T-helper 2 cell treated with Interferon-gamma antibody and Interleukin-4, amounts not matched to agents 5 μg/mL and 100 μg/mL, for 36 hours (primary cell): ENCODE measurements at places on chromosomes 11 and 22.
A peak's percentile ranks its signal among the peaks of the same experiment; 100 is the strongest.

GRCh38 chr11:123082977-123083376, 21.0 kb upstream of the HSPA8 start:
- DNase-seq: no peak

GRCh38 chr22:22576244-22576988, 17.4 kb upstream of the PRAME start:
- no peak for DNase-seq

GRCh38 chr22:31143038-31143437, 2.7 kb upstream of the PLA2G3 start:
- no peak for DNase-seq

DNA sequence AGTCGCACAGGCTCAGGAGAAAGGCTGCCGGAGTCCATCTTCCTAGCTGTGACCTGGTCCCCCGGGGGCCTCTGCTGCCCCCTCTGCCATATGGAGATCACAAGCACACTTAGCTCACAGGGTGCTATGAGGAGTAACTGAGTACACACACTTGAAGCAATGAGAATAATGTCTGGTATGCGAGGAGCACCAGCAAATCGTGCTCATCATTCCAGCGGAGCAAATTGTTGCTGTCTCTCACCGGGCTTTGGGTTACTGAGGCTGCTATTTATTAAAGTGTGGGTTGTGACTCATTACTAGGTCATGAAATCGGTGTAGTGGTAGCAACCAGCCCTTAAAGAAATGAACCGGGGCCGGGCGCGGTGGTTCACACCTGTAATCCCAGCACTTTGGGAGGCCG, 48.1 kb upstream of the EIF3D start:
- no peak for DNase-seq

DNA sequence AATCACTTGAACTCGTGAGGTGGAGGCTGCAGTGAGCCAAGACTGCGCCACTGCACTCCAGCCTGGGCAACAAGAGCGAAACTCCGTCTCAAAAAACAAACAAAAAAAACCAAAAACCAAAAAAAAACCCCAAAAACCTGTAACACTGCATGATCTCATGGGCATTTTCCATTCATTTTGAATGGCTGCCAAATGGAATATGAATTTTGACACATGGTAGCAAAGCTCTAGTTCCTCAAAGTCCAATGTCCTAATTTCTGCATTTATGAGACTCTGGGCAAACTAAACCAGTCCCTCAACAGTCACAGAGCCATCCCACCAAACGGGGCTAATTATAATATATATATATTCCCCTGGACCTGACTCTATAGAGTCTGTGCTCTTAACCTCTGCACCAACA, 61.8 kb downstream of the SGSM3 start:
- DNase-seq: no peak

DNA sequence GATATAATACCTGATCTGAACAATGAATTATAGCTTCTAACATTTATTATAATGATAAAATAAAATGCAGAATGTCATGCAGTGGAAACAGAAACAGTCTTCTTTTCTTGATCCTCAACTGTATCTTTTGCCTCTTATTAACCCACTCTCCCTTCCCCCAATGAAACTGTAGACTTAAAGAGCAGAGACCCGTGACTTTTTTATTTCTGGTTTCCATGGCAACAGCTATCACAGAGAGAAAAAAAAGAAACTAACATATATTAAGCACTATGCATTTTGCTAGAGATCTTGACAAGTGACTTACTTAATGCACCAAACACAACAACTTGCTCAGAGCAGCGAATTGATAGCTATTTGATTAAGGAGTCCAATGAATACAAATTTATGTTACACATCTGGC, 69.3 kb downstream of the RAB38 start:
- DNase-seq: no peak

DNA sequence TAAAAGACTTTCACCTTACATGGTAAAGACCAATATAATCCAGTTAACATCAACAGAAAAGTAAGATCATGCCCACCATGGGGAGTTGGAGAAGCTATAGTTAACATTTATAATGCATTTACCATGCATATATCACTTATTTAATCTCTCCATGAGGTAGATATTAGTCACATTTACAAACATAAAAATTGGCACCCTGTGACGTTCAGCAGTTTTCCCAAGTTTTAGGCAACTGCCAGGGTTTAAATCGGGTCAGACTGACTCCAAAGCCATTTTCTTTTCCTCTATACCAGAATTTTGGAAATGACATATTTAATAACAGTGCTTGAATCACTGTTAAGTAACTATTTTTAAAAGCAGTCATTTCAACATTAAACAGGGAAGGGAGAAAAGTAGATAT, 266.3 kb downstream of the DDX10 start:
- DNase-seq: no peak

- peak; percentile 94 for DNase-seq
These were observed at the start of gene CDPF1 for GRCh38 chr22:46250035-46250782. Gene CDPF1 (minus strand): TSS chr22:46250293. CDS start chr22:46248284, 2,009 bp downstream.

DNA sequence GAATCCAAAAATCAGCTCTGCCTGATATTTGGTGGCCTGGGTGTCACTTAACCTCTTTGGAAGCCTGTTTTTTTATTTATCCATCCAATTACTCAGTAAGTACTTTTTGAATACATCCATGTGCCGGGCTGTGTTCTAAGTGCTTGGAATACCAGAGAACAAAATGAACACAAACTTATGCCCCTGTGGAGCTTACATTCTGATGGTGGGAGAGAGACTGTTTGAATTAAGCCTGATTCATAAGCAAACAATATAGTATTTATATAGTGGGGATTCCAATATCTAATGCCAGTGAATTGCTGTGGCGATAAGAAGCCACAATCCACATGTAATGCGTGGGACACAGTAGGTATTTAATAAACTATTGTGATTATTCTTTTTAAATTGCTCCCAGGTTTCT, 19.4 kb downstream of the KCNJ5 start:
- DNase-seq: no peak

DNA sequence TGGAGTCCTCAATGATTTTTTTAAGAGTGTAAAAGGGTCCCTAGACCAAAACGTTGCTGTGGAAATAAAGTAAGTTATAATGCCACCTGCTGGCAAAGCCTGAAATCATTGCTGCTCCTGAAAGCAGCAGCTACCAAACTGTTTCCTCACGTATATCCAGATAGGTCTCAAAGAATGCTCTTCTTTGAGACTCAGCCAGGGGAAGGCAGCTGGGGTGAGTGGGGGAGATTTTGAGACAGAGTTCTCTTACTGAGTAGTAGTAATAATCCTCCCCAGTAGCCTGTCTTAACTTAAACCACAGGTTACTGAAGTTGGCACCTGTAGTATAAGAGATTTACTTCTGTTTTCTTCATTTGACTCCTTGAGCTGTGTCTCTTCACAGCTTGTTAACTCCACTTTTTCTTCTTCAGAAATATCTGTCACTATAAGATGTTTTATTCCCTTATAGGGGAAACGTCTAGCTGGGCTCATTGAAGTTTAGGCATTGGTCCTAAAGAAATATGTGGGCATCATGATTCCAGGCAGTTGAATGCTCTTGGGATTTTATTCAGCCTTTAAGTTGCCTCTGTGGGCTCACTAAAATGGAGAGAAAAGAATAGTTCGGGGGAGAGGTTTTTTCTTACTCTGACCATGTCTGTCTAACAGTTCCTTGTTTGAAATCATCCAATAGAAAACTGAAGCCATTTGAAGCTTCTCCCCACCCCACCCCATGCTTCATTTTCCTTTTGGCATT, 77.9 kb downstream of the BTBD10 start:
- DNase-seq: no peak

DNA sequence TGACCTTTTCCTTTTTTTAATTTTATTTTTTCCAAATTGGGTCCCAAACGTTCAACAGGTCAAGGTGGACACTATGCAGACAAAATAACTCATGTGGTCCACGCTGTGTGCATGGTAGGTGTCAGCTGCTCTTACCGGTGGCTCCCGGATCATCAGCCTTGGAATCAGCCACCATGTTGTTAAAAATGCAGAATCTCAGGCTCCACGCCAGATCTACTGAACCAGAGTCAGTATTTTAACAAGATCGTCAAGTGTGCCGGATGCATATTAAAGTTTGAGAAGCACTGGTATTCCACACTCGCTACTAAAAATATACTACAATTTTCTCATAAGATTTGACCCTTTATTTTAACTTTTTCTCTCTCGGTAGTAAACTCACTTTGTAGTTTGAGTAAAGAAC, 553 bp upstream of the LDLRAD3 start:
- no peak for DNase-seq

- DNase-seq: no peak
These were observed 453.9 kb upstream of the CCDC179 start for GRCh38 chr11:23314162-23314561.

GRCh38 chr11:2276280-2277007, 6.1 kb upstream of the ASCL2 start:
- DNase-seq: no peak

DNA sequence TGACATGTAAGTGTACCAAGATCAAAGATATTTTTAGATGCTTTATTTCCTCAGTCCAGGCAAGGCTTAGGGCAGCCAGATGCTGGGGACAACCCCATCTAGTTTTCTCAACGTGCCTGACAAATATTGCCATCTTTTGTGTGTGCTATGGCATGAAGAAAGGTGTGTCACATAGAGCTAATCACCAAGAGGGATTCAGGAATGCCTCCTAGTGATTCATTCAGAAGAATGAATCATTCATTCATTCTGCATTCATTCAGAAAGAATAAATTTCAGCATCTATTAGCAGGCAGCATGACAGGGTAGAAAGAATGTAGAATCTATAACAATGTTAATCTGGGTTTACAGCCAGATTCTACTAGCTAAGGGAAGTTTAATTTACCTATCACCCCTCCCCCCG, 75.4 kb upstream of the LRRC4C start:
- DNase-seq: no peak

DNA sequence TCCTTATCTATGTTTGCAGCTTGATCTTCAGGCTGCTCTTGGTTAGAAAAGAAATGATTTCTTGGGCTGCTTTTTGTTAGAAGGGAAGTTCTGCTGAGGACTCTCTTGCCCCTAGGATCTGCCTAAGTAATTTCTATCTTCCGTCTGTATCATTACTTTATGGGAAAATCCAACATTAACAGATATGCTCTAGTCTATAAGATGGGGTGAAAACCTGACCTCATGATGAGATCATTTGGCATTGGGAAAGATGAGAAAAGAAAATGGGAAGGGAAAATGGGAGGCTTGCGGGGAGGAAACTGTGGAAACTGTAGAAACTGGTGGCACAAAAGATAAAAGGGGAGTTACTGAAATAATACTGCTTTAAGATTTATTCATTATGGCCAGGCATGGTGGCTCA, 63.6 kb downstream of the FDX1 start:
- no peak for DNase-seq

DNA sequence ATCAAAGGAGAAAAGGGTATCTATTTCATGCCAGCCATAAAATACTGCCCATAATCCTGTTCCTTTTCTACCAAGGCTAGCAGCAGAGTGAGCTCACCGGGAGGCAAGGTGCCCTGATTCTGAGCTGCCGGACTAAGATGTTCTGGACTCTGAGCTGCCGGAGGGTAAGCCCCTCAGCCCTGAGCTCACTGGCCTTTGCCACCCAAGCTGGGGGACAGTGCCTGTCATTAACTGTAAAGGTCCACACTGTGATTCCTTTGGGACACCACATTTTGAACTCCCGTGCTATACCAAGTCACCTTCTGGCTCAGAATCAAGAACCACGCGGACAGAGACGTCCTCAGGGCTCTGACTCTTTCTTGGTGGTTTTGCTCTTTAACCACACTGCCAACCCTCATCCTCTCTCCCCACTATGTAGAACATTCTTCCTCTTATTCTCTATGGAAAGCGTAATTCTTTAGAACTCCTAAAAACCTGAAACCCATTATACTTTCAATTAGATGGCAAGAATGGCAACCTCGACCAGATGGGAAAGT, 88.4 kb upstream of the BID start:
- no peak for DNase-seq

GRCh38 chr22:37267135-37267587, 15.1 kb upstream of the CYTH4 start:
- peak; percentile 70 for DNase-seq

DNA sequence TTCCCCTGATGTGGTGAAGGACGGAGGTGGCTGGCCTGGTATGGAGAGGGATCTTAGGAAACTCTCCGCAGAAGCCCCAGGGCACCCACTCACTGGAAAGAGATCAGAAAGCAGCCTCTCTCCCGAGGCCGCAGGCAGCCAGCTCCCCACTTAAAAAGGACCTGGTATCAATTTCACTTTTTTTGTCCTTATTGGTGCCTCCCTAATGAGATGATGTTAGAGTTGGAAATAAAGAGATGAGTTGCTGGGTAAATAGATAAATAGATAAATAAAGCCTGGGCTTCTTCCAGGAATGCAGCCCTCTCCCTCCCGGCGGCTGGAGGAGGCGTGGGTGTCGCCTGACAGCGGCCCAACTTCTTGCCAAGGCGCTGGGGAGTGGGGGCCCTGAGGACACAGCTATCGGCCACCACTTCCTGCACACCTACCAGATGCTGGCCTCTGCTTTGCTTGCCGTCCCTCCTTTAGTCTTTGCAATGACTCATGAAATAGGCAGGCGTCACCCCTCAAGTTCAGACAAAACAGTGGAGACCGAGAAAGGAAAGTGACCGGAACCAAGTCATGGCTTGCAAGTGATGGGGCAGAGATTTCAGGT, 42.9 kb downstream of the LINC01488 start:
- DNase-seq: no peak

DNA sequence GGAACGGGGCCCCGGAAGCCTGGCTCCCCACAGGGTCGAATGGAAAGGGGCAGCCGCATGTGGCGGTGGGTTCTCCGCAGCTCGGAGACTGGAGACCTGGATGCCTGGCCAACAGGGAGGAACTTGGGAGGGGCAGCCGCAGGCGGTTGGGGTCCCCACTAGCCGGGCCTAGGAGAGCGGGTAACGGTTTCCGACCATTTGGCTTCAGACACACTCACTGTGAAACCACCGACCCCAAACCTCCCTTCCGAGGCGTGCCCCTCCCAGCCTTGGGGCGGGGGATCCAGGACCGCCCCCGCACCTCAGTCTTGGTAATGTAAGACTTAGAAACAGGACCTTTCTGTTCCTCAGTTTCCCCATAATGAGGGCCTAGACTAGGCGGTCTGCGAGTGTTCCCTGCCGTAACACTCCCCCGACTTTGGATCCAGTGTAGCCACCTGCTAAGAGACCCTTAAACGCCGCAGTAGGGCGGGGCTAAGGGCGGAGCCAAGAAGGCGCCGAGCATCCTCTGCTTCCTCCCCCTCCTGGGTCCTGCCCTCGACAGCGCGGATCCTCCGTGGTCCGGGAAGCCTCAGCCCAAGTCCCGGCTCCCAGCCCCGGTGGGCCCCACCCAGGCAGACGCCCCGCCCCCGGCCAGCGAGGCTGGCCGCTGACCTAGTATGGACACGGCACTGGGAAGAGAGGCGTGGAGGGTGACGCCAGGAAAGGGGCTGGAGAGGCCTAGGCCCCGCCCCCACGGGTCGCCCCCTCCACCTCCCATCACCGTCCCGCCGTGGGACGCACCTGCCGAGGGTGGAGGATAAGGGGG, 1.8 kb upstream of the RASGRP2 start:
- DNase-seq: peak; percentile 66
